ENCODE measurements at places on chromosomes 4 and X.

DNA sequence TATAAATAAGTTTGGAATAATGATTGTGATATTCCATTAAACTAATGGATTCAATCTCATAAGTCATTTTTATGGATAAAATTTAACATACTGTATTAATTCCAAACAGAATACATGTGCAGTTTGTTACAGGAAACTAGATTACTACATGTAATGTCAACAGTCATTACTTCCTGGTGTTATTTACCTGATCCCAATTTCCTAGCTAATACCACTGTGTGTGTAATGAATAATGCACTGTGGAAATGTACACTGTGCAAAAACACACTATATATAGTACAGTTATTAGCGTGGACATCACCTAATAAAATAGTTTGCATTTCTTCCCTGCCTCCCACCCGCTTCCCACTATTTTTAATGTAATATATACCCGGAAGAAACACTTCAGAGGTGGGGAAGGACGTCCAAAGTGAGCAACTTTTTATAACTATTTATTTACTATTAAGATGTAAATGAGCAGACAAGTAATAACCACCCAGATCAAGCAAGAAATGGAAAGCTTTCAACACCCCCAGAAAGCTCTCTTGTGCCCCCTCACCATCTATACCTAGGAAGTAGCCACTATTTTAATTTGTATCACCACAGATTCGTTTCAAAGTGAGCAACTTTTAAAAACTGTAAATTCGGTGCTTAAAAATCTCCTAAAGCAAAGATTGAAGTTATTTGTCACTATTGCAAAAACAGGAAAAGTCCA, 219.1 kb downstream of the THOC2 start:
- DNase-seq, result no peak

DNA sequence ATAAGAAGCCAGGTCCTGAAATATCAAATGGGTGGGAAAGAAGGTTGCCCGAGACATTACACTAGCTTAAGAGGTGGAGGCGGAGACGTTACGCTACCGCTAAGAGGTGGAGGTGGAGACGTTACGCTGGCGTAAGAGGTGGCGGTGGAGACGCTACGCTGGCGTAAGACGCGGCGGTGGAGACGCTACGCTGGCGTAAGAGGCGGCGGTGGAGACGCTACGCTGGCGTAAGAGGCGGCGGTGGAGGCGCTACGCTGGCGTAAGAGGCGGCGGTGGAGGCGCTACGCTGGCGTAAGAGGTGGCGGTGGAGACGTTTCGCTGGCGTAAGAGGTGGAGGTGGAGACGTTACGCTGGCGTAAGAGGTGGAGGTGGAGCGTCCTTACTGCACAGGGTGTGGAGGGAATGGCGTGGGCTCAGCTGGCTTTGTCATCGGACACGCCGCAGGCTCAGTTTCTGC, 12.8 kb downstream of the CYP4V2 start:
- DNase-seq, result peak; percentile 72

DNA sequence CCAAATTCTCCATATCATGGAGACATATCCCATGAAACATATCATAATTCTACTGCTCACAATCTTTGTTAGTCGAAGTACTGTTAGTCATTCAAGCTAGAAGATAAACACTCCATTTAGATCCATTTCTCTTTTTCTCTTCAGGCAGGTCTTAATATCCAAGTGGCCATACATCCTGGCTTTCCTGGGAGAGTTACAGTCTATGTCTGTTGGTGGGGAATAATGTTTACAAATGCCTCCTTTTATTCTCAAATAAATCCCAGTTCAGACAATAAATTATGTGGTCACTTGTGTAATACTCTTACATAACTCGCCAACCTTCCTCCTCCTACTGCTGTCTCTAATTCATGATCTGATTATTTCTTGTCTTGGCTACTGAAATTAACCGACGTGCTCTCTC, 82.1 kb downstream of the VCX3B start:
- DNase-seq, result no peak

GRCh38 chr4:66091786-66092185, 421.5 kb upstream of the EPHA5 start:
- DNase-seq, result no peak

- no peak for DNase-seq
These were observed 2.7 kb downstream of the GRIA3 start for GRCh38 chrX:123186801-123187200.

DNA sequence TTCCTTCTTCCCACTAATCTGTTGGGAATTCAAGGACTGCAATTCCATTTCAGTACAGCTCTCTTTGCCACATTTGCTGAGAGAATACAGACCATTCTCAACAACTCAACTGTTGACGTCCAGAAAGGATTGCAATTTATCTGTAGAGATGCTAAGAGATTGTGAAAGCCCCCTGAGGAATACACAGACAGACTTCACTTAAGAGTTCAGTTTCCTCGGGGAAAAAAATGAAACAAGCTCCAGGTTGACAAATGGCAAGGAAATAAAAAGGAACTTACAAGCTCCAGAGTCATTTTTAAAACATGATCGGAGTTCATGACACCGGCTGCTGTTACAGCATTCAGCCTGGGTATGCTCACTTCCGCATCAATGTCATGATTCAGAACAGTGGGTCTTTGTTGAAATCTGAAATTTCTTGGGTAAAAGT, 13.8 kb downstream of the TLR10 start:
- no peak for DNase-seq

GRCh38 chr4:150152766-150153165, 74.5 kb downstream of the DCLK2 start:
- no peak for DNase-seq

GRCh38 chr4:118955515-118955914, 66.9 kb downstream of the SYNPO2 start:
- DNase-seq, result no peak

GRCh38 chrX:143455046-143455445, 62.2 kb downstream of the SPANXN3 start:
- DNase-seq, result no peak

GRCh38 chr4:41877020-41877796, 58.0 kb upstream of the TMEM33 start:
- DNase-seq, result no peak

- DNase-seq, result no peak
These were observed 10.9 kb downstream of the ADH6 start for GRCh38 chr4:99207911-99208718.

- DNase-seq, result no peak
These were observed 1984.3 kb upstream of the IGFBP7 start for GRCh38 chr4:59094505-59094904.

DNA sequence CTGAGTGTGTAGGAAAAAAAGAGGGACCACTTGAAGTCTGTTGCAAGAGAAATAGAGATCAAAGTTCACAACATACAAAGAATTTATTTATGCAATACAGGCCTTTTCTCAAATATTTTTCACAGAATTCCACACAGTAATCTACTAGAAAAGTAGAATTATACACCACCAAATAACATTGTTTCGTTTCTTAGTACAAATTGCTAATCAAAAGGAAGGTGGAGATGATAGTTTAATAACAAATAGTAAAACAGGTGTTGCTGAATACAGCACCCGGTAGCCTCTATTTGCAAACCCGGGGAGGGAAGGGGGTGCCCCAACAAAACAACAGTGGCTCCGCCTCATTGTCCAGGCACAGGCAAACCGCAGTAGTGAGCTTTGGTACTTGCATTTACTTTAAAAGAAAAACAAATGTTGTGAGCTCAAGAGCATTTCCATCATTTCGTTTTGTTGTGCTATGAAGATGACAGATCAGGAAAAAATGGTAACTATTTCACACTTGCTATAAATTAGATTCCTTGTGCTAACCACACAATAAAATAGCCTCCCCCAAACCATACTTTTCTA, 186.4 kb downstream of the DCLK2 start:
- DNase-seq, result no peak

- no peak for DNase-seq
These were observed 13.2 kb downstream of the AFF2 start for GRCh38 chrX:148513661-148514060.
